ENCODE measurements at places on chromosomes 3 and 15.

DNA sequence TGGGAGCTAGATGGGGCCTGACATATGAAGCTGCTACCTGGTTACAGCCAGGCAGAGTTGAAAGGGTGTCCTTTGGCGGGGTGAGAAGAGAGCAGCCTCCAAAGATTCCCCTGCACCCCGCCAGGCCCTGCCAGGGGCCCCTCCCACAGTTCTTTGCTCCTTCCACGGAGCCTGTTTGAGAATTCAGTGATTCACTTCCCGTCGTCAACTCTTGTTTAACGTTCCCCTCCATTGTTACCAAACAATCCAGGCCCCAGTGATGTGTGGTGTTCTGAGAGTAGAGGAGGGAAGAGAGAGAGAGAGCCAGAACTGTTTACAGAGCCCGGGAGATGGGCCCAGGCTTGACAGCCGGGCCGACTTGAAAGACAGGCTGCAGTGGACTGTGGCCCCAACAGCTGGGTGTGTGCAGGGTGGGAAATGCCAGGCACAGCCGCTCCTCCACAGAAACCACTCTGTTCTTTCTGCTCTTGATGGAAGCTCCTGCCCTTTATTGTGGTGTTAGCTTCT is 81.5 kb downstream of the SMAD3 start:
- no peak for DNase-seq

DNA sequence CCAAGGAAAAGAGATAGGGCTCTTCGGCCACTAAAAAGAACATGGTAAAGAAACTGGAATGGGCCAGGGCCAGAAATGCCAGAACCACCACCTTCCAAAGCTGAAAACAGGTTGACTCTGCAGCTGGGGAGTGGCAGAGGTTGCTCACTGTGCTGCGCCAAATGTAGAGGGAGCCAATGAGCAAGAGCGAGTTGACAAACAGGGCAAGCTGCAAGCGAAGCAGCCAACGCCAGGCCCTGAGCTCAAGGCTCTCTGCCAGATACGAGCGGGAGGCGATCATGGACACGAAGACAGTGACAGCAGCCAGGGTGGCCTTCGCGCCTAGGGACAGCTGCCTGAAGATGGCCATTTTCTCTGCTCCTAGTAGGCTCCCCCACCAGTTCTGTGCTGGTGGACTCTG is 3.1 kb downstream of the GLB1 start:
- DNase-seq: no peak

- DNase-seq: no peak
These were observed 6.4 kb upstream of the NOX5 start for GRCh38 chr15:69008056-69008455.

GRCh38 chr3:30282154-30282696 is 324.2 kb upstream of the TGFBR2 start:
- no peak for DNase-seq

- DNase-seq: no peak
These were observed 3.0 kb upstream of the KLF15 start for GRCh38 chr3:126360046-126360713.

DNA sequence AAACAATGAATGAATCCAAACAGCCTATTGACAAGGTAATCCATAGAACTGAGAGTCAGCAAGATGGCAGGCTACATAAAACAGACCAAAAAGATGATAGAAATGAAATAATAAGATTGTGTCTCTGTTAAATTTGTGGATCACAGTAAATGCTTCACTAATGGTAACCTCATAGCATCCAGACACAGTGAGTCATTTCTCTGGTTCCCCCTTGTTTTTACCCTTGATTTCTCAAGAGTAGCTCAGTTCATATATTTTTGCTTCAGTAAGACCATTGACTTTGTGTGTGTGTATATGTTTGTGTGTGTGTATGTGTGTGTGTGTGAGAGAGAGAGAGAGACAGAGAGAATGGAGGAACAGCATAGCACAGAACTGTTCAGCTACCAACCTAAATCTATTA is 546.9 kb downstream of the RBMS3 start:
- no peak for DNase-seq

- no peak for DNase-seq
These were observed 58.3 kb upstream of the TSEN2 start for GRCh38 chr3:12425850-12426579.

DNA sequence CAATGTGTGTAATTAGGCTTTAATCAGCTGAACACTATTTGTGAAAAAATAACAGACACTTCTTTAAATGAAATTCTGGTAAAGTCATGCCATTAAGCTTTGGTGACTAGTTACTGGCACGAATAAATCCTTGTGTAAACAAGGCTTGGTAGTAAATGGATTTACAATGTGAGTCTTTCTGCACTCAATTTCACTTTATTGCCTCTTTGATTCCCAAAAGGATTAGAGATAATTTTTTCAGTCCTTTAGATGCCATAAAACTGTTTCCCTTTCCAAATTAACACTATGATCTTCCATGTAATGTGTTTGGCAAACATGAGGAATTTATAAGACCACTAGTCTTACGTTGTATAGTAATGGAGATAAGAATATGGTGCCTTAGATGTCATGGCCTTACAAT is 339.5 kb upstream of the DNAJC19 start:
- no peak for DNase-seq

DNA sequence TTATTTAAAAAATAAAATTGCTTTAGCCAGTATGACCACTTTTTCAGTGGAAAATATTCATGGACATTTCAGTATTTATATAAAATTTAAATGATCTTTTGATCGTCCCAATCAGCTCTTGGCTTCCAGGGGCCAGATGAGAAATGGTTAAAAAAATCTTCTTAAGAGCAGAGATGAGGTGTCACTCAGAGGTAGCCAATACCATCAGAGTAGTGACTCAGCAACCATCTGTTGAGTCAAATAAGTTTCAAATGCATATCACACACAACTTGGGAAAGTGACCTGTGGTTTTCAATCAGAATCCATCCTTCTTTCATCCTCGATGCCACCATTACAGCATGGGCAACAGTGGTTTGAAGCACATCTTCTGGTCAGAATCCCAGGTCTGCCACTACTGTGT is 958.8 kb upstream of the NR2F2 start:
- DNase-seq: no peak

DNA sequence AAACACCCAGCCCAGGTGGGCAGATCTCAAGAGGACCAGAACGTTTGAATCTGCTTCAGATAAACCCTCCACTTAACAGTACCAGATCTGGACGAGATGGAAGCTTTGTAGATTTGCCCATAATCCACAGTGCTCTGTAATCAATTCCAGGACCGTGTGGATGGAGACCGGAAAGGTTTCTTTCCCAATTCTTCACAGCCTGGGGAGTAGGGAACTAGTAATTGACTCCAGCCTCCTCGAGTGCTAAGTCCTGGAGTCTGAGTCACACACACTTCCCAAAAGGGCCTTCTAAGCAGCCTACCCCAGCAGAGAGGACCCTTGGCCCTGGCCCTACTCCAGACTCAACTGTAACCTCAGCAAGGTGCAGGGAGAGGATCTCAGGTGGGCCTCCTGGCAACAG is 56.2 kb upstream of the TSEN2 start:
- no peak for DNase-seq

- DNase-seq: no peak
These were observed 158.3 kb upstream of the C2CD4B start for GRCh38 chr15:62323353-62323890.

- no peak for DNase-seq
These were observed 48.0 kb downstream of the ZDHHC19 start for GRCh38 chr3:196163212-196163611.

DNA sequence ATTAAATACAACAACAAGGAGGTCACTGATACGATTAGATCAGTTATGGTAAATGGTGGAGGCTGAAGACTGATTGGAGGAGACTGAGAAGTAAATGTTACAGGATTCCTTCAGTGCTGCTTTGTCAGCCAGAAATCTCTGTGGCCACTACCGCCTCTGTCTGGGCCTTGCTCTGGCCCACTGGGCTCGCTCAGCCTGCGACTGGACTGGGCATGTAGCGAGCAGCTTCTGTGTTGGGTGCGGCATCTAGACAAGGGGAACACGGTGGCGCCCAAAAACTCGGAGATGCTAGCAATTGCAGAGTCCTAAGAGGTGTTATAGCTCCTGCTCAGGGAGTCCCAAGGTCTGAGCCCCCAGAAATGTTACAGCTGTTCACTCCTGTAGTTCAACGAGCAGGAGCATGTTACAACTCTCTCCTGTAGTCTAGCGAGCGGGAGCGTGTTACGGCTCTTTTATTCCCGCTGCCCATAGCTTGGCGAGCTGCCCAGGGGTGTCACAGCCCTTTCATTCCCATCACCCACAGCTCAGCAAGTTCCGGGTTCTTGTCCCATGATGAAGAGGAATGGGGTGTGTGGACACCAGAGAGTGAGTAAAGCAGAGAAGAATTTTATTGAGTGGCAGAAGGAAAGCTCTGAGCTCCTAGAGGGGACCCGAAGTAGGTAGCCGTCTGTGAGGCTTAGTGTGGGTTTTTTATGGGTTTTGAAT is 24.7 kb downstream of the SLC15A2 start:
- DNase-seq: no peak

DNA sequence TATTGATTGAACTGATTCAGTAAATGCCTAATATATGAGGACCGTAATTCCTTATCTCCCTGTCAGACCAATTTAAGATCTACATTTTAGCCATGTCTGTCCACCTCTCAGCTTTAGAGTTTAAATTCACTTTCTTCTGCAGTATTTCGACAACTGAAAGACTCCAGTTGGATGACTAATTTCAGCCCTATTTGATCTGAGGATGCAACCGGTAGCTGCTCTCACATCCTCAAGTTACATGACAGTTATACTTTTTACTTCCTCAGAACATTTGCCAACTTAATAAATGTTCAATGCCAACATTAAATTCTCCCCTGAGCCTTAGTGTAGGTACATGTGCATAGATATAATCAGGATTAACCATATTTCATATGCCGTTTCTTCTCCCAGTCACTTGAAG is 2.5 kb upstream of the HHLA2 start:
- DNase-seq: no peak

Measured in NK-92 treated with Interleukin-12 subunit alpha and Interleukin-12 subunit beta, amount 100 ng/mL, for 24 hours (cell line).